ENCODE measurements at places on chromosomes 6 and 20.

DNA sequence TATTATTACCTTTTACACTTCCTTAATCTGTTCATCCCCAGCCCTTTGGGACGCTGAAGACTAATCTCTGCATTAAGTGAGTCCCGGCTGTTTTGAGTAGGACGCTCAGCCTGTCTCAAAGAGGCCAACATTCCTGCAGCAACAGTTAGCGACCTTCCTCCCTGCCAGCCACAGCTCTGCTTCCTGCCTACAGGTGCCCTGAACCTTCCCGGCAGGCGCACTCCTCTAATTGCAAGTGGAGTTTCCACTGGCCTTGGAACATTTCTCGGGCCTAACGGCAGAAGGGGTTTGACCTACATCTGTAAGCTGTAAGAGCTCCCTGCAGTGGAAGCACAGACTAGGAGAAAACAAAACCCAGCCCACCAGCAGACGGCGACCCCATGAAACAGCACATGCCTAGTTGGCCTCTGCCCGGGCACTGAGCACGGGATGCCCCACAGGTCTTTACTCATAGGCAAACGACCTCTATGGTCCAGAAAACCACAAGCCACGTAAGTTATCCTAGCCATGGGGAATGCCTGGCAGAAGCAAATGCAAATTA is 137.9 kb downstream of the DTNBP1 start:
- no peak for DNase-seq

DNA sequence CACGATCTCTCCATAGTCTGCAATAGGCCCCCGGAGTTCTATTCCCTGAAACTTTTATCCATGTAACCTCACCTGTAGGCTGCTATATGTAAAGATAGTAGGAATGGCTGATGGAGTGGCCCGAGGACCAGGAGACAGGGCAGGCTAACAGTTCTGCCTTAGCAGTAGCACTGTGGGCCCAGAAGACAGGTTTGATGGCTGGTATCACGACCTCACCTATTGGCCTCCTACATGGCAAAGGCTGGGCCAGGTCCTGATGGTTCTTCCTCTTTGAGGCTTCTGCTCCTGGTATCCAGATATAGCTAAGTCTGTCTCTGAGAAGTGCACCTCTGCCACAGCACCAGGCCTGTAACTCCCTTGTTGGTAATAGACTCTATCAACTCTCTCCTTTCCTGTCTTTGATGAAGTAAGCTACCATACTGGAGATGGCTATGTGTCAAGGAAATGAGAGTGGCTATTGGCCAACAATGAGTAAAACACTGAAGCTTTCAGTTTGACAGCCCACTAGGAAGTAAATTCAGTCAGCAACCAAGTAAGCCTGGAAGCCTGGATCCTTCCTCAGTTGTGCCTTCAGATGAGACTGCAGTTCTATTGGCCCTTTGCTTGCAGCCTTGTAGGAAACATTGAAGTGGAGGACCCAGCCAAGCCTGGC is 5.7 kb downstream of the SPEF1 start:
- DNase-seq, result no peak

GRCh38 chr20:4192378-4193068 is 177.2 kb upstream of the RNF24 start:
- DNase-seq, result no peak

DNA sequence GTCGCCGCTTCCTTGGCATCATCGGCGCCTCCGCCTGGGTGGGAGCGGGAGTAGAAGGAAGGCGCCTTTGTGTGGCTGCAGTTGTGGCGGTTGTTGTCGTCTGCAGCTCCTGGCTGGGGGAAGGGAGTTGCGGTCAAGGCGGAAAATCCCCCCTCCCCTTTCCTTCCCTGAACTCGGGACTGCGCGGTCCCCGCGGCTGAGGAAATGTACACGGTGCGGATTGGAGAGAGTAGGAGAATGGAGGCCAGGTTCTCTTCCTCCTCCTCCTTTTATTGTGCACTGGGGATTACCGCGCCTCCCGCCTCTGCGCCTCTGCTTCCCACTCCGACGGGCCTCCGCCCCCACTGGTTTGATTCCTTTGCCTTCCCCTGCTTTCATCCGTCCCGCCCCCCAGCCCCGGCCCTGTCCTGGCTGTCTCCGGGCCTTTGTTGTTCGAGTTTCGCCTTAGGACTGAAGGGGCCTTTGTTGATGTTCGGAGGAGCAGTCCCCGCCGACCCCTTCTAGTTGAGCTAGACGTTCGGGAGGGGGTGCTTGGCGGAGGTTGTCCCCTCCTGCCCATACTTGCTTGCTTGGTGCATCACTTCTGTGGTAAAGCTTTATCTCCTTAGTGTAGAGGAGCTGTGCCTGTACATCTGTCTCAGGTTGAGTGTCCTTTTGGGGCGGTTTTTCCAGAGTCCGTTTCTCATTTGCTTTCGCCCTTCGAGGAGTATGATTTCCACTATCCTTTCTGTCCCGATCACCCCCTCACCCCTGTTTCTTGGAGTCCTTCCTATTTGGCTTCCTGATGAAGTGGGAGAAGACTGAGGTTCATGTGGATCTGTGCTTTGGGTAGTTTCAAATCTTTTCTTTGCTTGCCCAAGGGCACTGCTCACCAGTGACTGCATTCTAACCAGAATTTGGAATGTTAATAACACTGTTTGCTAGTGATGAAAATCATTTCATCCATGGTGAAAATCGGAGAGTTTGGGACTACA is 764 bp downstream of the ZNF292 start:
- peak; percentile 55 for DNase-seq

DNA sequence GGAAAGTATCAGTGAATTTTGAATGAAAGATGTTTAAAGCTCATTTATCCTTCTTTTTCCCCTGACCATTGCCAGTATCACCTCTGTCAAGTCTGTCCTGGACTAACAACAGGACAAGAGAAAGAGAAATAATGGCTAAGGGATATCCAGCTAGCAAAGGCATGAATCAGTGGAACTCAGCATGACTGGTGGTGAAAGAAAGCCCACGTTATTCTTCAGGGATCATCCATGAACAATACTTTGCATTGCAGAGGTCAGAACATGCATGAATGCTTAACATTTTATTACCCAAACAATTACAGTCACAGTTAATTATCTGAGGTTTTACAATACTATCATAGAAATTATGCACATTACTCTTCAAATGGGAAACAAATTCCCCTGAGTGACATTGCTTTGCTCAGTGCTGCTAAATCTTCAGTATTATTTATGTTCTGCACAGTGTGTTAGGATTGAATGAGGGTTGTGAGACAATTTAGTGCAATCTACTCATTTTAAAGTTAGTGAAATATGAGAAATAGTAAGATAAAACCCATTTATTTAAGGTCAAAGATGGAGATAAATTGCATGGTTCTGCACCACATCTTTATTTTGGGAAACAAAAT is 350.7 kb downstream of the KHDRBS2 start:
- DNase-seq, result no peak

DNA sequence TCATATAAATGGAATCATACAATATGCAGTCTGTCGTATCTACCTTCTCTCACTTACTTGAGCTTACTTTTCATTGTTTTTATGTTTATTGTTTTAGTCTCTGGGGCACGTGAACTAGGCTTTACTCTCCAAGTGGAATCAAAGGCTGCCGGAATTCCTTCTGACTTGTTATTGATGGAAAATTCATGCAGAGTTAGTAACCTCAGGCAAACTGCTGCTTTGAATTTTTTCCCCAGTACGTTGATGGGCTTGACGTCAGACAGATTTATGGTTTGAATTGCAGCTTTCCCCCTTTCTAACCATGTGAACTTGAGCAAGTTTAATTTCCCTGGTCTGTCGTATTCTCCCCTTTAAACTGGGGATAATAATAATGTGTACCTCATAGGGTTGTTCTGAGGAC is 68.6 kb downstream of the ZDHHC14 start:
- DNase-seq, result no peak

GRCh38 chr6:104711371-104711770 is 148.3 kb downstream of the HACE1 start:
- no peak for DNase-seq

DNA sequence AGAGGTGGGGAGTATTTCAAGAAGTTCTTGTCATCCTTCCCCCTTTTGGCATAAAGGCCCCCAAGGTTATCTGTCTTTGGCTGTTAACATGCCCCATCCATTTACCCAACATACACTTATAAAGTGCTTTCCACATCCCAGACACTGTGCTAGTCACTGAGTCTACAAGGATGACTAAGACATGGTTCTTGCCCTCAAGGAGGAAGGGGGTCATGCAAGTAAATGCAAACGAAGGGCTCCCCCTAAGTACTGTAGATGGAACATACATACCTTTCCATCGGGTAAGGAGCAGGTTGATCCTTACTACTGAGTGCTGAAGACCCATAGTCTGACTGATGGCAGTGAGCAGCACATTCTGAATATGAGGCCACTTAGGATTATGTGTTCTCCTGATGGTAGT is 38.3 kb downstream of the HECA start:
- DNase-seq, result no peak

GRCh38 chr20:52869698-52870501 is 102.3 kb upstream of the TSHZ2 start:
- DNase-seq, result no peak

All from right lobe of liver (tissue), 6 donors.